ENCODE measurements at places on chromosomes 1 and 21.

GRCh38 chr1:228305721-228306152, 97.9 kb downstream of the OBSCN start:
- DNase-seq = no peak

DNA sequence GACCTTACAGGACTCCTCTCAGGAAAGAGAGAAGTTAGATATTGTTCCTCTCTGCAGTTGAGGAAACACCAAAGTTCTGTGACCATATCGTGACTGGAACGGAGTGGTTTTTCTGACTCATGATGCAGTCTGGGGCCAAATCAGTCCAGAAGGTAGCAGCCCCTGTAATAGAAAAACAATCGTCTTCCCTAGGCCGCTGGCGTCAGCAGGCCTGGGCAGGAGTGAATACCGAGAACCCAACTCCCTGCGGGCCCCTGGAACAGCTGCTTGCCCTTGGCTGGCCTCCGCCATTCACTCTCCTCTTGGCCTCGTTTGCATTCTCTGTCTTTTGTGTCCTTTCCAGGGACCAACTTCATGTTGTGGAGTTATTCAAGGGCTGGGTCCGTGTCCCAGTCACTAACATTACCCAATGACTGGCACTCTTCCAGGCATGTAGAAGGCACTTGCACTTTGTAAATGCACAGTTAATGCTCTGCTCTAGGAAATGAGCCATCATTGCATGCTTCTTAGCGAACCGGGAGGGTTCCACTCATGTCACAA, 10.9 kb upstream of the CD101 start:
- peak; percentile 92 for DNase-seq

GRCh38 chr21:17987382-17988101, 168.4 kb upstream of the C21orf91 start:
- DNase-seq = no peak

GRCh38 chr1:44862829-44863401, 19.9 kb upstream of the PTCH2 start:
- no peak for DNase-seq

DNA sequence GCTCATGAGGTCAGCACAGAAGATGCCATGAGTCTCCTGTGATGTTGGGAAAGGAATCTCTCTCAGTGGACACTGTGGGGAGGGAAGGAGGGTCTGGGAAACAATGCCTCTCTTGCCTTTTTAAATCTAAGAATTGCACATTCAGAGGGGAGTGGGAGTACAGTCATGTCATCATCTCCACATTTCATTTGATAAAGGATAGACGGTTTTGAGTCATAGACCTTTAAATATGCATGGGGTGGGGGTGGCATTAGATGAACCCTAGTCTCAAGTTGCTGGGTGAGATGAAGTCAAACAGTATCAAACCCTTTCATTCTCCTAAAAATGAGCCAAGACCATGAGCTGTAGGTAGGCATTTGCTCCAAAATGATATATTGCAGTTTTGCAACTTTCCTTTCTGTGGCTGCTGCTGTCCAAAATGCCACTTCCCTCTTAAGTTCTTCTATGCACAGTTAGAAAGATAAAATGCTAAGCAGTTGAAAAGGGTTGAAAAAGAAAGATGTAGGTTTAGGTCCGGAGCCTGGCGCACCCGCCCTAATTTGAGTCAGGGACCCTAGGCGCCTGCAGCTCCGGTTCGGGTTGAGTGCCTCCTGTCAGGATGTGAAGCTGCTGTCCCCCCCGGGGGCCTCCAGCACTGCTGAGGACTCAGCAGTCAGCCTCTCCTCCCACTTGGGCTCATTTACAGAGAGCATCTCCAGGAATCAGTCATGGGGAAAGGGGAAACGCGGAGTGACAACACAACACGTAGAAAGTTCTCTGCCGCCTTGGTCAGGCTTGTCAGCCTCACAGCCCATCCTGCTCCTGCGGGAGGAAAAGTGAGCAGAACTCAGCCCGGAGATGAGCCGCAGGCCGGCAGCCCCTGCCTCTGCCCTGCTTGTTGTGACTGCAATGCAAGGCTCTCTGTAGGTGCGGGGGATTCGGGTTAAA, 479.3 kb upstream of the RUNX1 start:
- DNase-seq = peak; percentile 64

GRCh38 chr1:215466361-215466760, 100.7 kb upstream of the KCTD3 start:
- DNase-seq = no peak

DNA sequence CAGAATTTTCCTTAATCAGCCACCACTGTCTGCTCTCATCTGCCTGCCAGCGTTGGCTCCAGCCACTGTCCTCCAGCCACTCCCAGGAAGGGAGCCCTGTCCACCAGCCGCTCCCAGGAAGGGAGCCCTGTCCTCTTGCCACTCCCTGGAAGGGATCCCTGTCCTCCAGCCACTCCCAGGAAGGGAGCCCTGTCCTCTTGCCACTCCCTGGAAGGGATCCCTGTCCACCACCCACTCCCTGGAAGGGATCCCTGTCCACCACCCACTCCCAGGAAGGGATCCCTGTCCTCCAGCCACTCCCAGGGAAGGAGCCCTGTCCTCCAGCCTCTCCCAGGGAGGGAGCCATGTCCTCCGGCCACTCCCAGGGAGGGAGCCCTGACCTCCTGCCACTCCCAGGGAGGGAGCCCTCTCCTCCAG, 726.5 kb downstream of the PTPRU start:
- no peak for DNase-seq

- no peak for DNase-seq
These were observed 33.1 kb upstream of the CEP350 start for GRCh38 chr1:179921472-179921871.
